ENCODE measurements at places on chromosomes 13 and 19.

- no peak for DNase-seq
These were observed 2.6 kb upstream of the CLEC4G start for GRCh38 chr19:7734220-7735203.

DNA sequence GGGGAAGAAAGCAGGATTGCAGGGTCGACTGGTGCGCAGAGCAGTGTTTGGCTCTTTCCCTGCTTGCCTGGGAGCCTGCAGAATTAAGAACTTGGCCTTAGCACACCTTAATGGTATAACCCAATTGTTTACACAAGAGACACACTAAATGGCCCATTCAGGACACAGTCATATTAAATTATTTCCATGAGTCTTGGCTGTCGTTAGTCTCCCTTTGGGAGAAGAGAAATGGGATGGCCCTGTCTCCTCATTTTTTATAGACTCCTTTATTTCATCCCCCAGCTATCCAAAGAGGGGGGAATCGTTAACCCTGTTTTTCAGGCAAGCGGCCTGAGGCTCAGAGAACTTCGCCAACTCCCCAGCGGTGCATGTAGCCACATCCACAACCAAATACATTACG, 282.5 kb downstream of the SUCLA2 start:
- no peak for DNase-seq

DNA sequence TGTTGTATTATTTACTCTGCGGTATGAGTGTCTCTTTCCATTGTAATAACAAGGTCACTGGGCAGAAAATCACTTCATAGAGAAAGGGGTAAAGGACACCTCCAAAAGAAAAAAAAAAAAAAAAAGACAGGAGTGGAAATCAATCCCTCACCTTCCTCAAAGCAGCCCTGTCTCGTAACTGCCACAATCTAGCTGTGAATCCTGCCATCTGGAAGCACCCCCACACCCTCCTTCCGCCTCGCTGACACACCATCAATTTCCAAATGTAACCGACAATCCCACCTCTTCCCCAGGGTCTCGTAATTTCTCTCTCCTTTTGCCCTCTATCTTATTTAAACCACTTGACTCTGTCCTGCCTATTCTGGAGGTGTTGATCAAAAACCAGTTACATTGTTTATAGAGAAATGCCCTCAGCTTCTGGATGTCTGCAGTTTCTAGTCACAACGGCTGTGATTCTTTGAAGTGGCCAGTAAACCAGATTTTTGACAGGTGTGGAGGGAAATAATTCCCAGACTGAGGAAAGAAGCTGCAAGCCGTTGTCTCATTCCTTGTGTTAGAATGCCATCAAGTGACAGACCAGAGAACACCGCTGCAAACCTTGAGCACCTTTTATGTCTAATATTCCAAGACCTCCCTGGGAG, 9.1 kb upstream of the POP4 start:
- DNase-seq = no peak

DNA sequence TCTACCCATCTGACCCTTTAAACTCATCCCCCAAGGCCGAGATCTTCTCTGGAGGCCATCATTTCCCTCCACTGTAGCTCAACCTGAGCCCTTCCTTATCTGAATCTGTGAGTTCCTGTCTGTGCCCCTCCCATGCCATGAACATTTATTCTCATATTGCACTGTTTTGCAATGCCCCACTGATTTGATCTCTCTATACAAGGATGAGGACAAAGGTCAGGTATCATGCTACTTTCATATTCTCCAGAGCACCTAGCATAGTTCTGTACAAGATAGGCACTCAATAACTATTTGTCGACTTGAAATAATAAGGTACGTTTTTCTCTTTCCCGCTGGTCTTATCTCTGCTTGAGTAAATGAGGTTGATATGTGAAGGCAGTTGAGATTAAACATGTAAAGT, 135.5 kb downstream of the KLF5 start:
- no peak for DNase-seq

GRCh38 chr13:79386125-79386826, 19.8 kb downstream of the RBM26 start:
- DNase-seq = no peak

GRCh38 chr19:51807925-51808324, 13.0 kb downstream of the FPR3 start:
- DNase-seq = no peak

DNA sequence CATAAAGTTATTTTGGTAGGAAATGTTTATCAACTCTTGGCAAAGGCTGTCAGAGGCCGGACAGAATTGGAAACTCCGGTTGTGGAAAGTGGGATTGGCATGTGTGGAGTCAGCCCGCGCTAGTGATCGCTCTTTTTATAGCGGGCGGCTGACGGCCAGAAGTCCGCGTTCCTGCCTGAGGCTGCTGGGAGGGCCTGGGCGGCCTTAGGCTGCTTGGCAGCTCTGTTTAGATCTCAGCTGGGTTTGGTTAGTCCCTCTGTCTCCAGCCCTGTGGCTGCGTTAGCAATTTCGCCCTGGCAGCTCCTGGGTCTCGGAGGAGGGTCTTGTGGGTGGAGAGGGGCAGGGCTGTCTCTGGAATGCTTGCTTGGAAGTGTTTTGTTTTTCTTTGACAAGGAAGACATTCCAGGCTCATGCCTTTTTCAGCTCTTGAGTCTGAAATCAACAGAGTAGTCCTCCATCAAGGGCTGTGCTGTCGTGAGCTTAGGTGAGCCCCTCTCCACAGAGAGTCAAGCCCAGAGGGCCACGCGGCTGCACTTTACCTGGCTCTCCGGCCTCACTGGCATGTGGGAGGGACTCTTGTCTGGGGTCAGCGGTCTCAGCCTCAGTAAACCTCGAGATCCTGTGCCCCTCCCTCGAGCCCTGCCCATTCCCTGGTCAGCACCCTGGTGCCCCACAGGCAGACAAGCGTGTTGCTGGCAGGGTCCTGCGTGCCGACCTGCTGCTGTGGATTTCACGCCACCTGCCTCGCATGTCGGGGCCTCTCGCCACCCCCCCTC, 22.5 kb downstream of the DOT1L start:
- no peak for DNase-seq

GRCh38 chr13:44807449-44808034, 181.7 kb downstream of the NUFIP1 start:
- no peak for DNase-seq

- peak; percentile 23 for DNase-seq
These were observed 8.1 kb upstream of the ADGRE2 start for GRCh38 chr19:14786421-14786851.

GRCh38 chr13:113657851-113658741, at the start of gene ATP4B:
Gene ATP4B (minus strand): TSS chr13:113658198. CDS start chr13:113658144, 54 bp downstream.
- DNase-seq = no peak

DNA sequence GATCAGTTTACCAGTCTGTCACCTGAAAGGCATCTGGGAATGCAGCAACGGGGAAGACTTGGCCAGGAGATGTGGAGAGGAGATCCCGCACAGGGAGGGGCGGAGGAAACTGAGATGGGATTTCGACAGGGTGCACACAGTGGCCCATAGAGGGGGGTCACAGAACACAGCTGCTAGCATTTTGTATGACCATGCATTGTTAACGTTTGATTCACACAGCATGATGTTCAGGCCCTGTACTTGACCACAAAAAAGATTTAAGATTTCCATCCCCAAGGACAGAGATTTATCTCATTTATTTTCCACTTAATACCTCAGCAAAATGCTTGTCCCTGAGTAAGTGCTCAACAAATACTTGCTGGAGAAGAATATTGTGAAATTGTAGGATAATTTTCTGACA, 63.2 kb downstream of the RAB20 start:
- no peak for DNase-seq

DNA sequence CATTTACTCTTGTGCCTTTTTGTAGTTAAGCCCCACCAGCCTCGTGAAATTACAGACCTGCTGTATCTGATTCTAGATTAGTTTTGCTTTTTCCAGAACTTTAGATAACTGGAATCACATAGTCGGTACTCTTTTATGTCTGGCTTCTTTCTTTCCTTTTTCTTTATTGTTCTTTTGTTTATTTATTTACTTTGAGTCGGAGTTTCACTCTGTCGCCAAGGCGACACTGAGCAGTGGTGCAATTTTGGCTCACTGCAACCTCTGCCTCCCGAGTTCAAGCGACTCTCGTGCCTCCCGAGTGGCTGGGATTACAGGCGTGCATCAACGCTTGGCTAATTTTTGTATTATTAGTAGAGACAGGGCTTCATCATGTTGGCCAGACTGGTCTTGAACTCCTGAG, 6.0 kb upstream of the NCCRP1 start:
- no peak for DNase-seq

DNA sequence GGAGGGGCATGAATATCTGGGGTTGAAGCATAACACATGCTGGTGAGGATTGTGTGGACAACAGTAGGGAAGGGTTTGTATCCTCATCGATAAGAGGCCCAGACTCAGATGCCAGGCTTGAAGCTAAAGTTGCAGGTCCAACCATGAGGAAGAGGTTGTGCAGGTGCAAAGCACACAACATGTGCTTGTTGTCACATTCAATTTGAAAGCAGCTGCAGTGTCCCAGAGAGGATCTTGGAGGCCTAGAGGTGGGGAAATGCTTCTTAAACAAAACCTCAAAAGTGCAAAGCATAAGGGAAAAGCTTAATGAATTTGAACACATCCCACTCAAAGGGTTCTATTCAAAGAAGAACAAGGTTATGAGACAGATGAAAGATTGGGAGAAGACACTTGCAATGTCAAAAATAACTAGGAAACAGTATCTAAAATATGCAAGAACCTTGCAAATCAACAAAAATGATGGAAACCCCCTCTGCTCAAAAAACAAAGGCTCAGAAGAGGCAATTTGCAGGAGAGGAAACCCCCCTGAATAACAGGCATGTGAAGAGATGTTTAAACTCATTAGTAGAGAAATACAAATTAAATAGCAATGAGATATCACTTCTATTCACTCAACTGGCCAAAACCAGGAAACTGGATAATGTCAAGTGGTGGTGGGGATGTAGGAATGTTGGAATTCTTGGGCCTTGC, 187.1 kb downstream of the KATNAL1 start:
- DNase-seq = no peak

DNA sequence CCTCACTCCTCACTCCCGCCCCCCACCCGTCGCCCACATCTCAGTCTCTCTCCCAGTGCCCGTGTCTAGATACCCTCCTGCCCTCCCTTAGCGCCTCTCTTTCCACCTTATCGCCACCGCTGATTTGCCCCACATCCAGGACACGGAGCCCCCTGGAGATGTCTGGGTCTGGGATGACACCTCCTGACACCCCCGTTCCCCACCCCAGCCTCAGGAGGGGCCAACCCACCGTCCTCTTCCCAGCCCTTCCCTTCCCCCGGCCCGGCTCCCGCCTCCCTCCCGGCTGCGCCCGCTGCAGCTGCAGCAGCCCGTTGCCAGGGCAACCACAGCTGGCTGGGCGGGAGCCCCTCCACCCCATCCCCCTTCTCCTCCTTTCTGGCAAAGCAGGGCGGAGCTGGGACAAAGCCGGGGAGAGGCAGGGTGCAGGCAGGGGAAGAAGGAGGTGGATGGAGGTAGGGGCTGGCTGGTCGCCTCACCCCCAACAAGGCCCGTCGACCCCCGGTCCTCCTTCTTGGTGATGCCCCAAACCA, 13.5 kb downstream of the DPF1 start:
- DNase-seq = no peak

DNA sequence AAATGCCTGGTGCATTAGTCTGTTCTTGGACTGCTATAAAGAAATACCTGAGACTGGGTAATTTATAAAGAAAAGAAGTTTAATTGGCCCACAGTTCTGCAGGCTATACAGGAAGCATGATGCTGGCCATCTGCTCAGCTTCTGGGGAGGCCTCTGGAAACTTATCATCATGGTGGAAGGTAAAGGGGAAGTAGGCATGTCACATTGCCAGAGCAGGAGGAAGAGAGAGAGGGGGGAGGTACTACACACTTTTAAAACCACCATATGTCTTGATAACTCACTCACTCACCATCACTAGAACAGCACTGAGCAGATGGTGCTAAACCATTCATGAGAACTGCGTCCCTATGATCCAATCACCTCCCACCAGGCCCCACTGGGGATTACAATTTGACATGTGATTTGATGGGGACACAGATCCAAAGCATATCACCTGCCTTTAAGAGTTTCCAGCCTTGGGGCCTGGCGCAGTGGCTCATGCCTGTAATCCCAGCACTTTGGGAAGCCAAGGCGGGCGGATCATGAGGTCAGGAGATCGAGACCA, 219.0 kb downstream of the KATNAL1 start:
- no peak for DNase-seq

- DNase-seq = no peak
These were observed 520.4 kb downstream of the SLITRK6 start for GRCh38 chr13:85278851-85279250.

GRCh38 chr13:57675526-57675925, 44.0 kb downstream of the PCDH17 start:
- DNase-seq = no peak

GRCh38 chr13:33208290-33209220, 77.0 kb downstream of the STARD13 start:
- DNase-seq = no peak

DNA sequence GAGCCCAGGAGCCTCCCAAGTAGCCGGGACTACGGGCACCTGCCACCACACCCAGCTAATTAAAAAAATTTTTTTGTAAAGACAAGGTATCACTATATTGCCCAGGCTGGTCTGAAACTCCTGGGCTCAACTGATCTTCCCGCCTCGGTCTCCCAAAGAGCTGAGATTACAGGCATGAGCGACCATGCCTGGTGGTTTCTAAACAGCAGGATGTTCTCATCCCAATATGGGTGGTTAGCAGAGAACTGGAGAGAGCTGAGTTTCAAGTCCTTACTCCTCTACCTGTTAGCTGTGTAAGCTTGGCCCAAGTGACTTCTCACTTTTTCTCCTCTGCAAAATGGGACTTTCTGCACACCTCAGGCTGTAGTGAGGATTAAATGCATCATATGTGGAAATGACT, 8.0 kb downstream of the TMEM91 start:
- no peak for DNase-seq

DNA sequence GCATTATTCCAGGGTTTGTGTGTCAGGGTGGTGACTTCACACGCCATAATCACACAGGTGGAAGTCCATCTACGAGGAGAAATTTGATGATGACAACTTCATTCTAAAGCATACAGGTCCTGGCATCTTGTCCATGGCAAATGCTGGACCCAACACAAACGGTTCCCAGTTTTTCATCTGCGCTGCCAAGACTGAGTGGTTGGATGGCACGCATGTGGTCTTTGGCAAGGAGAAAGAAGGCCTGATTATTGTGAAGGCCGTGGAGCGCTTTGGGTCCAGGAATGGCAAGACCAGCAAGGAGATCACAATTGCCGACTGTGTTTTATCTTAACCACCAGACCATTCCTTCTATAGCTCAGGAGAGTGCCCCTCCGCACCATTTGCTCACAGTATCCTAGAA, 18.2 kb upstream of the SLC25A30 start:
- DNase-seq = no peak

Measured in stimulated activated CD8-positive, alpha-beta memory T cell treated with anti-CD3 and anti-CD28 coated beads, Interleukin-2, amount 100 ng/mL, for 48 hours (primary cell).